ENCODE measurements at places on chromosomes 3 and 15.

- no peak for DNase-seq
Measured at GRCh38 chr15:90202929-90203328, 1.8 kb downstream of the SEMA4B start.

DNA sequence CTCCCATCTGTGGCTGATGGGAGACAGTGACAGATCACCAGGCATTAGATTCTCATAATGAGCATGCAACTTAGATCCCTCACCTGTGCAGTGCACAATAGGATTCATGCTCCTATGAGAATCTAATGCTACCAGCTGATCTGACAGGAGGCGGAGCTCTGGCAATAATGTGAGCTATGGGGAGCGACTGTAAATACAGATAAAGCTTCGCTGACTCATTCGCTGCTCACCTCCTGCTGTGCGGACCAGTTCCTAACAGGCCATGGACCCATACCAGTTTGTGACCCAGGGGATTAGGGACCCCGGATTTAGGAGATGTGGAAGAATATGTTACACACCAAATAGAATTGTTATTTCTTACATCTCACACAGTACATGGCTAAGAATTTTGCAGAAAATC lies 6.7 kb downstream of the ARGFX start:
- peak; percentile 75 for DNase-seq

DNA sequence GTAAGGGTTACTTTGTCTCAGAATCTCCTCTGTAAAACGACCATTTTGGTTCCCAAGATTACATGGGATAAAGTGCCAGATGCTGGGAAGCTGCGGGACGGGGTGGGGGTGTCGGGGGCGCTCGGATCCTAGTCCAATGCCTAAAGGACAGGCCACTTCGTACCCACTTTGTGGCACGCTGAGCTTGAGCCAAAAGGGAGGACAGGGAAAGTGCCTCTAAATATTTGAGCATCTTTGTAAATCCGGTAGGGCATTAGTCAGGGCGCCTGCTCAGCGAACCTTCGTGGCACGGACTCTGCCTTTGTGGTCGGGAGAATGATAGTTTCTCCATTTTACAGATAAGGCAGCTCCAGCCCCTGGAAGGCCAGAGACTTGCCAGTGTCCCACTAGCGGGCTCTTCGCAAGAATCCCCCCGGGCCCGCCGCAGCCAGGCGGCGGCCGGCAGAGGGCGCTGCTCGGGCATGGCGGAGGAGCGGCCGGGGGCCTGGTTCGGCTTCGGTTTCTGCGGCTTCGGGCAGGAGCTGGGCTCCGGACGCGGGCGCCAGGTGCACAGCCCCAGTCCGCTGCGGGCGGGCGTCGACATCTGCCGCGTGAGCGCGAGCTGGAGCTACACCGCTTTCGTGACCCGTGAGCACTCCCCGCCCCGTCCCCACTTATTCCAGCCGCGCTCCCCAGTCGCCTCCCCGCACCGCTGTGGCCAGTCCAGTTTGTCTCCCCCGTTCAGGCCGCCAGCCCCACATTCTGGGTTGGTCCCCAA lies 1.8 kb downstream of the RCCD1 start:
- DNase-seq: peak; percentile 74

- no peak for DNase-seq
Measured at GRCh38 chr3:47836986-47837385, 34.0 kb downstream of the DHX30 start.

DNA sequence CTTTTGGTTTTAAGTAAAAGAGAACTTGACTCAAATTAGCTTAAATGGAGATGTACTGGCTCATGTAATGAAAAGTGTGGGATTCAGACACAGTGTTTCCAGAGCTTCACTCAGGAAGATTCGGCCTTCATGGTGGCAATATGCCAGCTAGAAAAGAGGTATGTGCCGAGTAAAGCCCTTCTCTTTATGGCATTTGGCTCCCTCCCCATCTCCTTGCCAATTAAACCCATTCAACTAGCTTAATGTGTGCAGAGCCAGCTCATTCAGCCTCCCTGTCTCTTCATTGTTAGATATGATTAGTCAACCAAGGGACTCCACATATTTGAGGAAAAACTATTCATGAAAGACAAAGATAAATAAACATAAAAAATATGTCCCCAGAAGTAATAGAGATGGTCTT lies 15.0 kb upstream of the TRANK1 start:
- DNase-seq: peak; percentile 68

DNA sequence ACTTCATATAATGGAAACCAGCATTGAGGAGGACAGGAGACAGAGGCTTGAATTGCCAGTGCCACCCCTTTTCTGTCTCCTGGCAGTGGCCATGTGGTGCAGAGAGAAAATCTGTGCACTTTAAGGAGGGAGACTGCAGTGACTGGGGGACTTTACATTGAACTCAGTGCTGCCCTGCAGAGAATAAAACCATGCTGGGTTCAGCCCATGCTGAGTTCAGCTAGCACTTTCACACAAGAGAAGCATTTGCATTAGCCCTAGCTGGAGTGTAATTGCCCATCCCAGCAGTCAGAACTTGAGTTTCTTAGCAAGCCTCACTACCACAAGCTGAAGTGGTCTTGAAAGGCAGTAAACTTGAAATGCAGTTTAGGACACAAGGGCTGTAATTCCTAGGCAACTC lies 677.5 kb downstream of the ZPLD1 start:
- DNase-seq: no peak

- no peak for DNase-seq
Measured at GRCh38 chr3:139534455-139534812, 5.1 kb downstream of the RBP1 start.

- DNase-seq: peak; percentile 70
Measured at GRCh38 chr3:126679318-126679751, 24.4 kb upstream of the TXNRD3 start.

DNA sequence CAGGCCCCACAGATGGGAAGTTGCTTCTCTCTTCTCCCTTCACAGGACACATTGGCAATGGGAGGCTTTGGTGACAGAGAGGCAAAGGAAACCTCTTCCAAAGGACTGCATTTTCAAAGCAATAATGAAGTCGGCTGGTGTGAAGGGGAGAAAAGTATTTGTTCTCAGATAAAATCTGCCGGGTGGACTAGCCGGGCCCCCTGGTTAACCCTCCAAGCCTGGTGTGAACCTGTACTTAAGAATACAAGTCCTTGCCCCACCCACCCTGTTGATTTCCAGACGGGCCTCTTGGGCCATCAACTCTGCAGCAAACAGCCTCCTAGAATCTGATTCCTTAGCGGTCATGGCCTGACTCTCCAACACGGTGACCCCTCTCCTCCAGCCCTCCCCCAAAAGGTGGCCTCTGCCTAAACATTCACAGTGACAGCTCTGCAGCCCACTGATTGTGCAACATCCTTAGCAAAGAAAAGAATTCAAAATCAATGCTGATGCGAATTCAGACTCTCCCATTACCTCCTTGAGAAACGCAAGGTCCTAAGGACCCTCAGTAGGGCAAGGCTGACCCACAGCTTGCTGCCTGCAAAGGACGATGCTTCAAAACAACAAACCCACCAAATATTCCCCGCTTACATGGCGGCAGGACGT lies 9.9 kb downstream of the TLE3 start:
- no peak for DNase-seq

DNA sequence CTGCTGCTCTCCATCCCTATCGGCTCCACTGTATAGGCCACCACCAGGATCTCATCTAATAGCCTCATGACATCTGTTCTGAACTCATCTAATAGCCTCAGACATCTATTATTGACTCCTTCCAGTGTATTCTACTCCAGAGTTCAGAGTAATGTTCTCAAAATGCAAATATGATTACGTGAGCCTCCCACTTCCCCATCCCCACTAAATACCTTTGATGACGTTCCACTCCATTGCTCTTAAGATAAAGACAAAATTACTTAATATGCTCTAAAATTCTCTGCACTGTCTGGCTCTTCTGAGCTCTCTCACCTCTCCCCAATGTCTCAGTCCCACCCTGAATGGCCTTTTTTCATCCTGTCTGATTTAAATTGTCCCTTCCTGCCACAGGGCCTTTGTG lies 94.7 kb downstream of the SAMMSON start:
- DNase-seq: no peak

DNA sequence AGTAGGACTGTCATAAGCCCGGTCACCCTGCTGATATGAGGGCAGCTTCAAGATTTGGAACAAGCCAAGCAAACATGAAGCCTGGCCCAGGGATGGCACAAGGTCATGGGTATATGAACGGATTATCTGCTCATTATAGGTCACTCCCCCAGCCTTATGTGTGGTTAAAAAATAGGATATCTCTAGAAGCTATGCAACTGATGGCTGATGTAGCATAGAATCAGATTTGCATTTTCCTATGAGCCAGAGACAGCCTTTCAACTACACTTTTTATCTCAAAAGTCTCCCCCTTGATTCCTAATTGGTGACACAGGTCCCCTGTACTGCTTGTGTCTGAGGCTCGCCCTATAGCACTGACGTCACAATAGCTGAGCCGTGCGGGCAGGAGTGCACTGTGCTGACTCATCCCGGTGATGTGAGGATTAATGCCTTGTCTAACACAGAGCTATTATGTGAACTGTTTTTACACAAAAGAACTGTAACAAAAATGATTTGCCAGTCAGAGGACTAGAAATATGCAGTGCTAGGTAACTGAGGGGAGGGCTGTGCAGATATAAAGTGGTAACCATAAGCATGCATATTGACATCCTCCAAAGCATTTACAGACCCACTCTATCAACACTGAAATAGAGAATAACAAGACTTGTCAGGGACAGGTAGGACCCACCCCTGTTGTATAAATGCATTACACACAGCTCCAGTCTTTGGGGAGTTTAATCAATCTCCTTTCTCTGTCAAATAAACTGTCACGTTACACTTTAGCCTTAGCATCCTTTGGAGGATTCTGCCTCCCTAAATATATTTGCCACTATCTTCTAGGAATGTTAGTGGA lies 204.9 kb downstream of the TIGIT start:
- no peak for DNase-seq

DNA sequence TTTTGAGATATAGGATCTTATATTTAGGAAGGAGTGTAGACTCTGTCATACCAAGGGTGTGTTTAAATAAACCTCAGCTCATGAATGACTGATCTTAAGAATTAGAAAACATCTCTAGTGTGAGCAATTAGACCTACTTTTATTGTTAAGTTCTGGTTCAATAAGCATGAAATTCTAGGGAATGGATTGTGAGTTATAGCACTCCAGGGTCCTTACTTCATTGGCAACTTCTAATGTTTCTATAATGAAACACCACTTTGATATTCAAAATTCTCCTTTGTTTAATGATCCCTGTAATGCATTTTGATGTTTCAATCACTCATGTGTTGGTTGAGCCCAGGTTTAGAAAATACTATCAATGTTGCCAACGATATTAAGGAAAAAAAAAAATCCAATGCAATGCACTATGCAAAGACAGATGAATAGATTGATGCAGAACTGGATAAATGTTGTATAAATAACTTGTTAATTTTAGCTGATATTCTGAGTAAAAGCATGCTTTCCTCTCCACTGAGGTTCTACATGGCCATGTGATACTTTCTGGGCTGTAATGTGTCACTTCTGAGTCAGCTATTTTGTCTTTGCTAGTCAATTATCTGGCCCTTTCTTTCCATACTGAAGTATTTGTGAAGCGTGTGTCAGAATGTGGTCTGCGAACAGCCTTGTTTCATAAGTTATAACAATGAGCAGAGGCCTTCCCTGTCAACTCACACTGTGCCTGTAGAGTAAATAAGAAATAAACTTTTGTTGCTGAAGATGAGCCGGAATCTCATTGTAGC lies 1035.9 kb downstream of the PLOD2 start:
- no peak for DNase-seq

DNA sequence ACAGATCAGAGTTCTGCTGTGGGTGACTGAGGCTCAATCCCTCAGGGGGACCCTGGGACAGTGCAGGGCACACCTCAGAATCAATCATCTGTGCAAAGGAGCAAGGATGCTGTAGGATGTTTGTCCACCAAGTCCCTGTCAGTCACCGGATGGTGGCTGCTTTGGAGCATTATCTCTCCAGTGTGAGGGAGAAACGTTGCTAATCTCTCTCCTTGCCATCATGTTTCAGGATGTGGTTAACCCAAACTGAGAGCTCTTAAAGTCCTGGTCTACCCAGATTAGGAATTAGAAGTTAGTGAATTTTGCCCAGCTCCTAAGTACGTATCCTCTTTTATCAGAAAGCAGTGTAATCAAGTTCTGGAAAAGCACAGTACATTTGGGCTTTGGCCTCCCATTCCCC lies 26.2 kb upstream of the LRRC3B start:
- no peak for DNase-seq

- DNase-seq: no peak
Measured at GRCh38 chr3:115683773-115684172, 60.5 kb downstream of the GAP43 start.

GRCh38 chr15:97597801-97598200 lies 362.7 kb upstream of the ARRDC4 start:
- no peak for DNase-seq

- DNase-seq: peak; percentile 83
Measured at GRCh38 chr3:128584412-128585020, 66.1 kb downstream of the RPN1 start.

GRCh38 chr15:49989498-49989897 lies 129.5 kb downstream of the ATP8B4 start:
- no peak for DNase-seq

- no peak for DNase-seq
Measured at GRCh38 chr3:126557415-126557745, 1.4 kb downstream of the C3orf22 start.

GRCh38 chr3:148223266-148223665 lies 474.4 kb upstream of the AGTR1 start:
- no peak for DNase-seq

- no peak for DNase-seq
Measured at GRCh38 chr15:64112073-64112772, 16.4 kb downstream of the SNX1 start.

DNA sequence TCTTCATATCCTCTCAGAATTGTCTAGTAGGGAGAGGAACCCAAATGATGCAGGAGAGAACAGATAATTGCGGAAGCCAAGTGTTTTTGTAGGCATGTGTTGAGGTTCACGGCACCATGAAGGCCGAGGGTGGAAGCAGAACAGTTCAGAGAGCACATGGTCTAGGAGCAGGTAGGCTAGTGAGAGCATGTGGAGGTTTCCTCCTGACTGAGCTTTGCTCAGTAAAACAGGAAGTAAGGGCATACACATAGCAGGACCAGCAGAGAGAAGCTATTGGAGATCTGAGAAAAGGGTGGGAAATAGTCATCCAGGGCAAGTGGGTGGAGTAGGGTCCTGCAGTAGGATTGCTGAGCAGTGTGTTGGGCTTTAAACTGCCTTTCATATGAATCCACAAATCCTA lies 491.1 kb downstream of the FHIT start:
- DNase-seq: no peak

- DNase-seq: no peak
Measured at GRCh38 chr15:77119446-77119845, 48.5 kb upstream of the TSPAN3 start.

DNA sequence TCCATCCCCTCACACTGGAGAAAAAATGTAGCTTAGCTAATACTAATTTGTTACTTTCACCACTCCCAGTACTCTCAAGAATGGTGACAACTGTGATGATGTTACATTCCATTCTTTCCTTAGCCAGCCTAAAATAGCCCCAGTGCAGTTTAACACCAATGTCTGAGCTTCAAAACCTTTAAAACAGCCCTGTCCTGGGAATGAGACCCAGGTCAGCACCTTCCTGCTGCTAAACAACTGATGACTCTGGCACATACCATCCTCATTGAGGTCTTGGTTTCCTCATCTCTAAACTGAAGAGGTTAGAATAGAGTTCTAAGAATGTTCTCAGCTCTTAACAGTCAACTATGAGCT lies 3.8 kb downstream of the SCAMP2 start:
- no peak for DNase-seq
